CD4-positive, alpha-beta T cell treated with Interleukin-4 for 1 hour (primary cell): ENCODE measurements at places on chromosomes 3 and 15.
A peak's percentile ranks its signal among the peaks of the same experiment; 100 is the strongest.

DNA sequence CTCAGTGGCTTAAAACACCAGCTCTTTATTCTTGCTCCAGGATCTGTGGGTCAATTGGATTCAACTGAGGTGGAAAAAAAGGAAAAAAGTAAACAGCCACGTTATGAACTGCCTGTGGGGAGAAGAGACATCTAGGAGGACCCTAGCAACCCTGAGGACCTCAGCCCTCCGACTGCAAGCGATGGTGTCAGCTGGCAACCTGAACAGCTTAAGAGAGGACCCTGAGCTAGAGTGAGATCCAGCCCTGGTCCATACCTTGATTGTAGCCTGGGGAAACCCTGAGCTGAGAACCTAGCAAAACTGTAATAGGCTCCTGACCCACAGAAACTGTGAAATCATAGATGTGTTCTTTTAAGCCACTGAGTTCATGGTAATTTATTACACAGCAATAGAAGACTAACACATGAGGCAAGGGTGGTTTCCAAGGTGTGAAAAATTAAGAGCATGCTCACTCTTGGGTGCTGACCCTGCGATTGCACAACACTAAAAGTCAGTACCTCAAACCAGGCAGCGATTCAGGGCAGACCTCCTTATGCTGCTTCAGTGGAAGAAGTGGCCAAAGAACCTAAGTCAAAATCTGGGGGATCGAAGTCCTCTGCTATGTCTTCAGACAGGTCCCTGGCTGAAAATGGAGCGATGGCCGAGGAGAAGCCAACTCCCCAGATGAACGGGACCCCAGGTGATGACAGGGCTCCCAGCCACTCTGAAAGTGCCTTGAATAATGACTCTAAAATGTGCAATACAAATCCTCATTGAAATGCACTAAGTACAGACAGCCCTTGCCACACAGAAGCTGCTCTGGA is 57.7 kb downstream of the GASK1A start:
- peak; percentile 34 for DNase-seq

GRCh38 chr15:68537506-68537905 is 41.3 kb upstream of the CORO2B start:
- DNase-seq = no peak

DNA sequence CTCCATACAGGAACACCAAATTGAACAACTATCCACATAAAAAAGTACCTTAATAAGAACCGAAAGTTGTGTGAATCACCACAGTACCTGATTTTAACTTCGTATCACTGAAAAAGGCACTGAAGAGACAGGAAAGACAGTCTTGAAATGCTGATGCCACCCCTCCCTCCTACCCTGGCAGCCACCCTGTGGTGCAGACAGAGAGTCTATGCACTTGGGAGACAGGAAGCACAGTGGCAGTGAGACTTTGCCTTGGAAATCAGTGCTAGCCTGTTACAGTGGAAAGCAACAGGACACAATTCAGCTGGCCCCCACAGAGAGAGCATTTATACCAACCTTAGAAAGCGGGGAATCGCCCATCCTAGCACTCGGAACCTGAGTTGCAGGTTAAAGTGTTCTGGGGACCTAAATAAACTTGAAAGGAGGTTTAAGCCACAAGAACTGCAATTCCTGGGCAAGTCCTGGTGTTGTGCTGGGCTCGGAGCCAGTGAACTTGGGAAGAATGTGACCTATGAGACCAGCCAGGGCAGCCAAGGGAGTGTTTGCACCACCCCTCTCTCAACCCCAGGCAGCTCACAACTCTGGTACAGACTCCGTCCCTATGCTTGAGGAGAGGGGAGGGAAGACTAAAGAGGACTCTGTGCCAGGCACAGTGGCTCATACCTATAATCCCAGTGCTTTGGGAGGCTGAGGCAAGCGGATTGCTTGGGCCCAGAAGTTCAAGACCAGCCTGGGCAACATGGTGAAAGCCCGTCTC is 240.1 kb downstream of the ISL2 start:
- DNase-seq = no peak

DNA sequence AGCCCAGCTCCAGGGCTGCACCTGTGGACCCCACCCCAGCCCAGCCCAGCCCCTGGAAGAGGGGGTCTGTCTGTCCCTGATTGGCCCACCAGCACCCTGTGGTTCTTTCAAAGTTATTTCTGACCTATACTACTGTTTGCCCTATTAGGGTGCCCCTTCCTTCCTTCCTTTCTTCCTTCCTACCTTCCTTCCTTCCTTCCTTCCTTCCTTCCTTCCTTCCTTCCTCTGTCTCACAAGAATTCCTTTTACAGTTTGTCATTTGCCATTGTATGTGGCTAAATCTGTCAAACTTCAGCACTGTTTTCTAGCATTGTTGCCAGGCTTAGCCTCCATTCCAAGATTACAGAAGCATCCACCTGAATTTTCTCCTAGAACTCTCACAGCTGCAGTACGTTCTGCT is 66.9 kb downstream of the KLF15 start:
- no peak for DNase-seq

GRCh38 chr3:149247929-149248691 is 26.5 kb upstream of the CP start:
- no peak for DNase-seq

DNA sequence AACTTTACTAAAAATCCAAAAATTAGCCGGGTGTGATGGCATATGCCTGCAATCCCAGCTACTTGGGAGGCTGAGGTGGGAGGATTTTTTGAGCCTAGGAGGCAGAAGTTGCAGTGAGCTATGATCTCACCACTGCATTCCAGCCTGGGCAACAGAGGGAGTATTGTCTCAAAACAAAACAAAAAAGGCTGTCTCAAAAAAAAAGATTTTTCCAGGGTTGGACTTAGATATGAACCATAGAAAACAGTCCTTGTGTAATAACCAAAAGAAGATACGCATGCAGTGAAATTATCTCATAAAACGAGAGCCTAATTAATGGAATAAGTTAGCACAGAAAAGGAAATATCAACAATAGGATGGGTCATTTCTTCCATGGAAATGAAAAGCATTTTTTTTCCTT is 320.4 kb upstream of the RASGRP1 start:
- DNase-seq = no peak

DNA sequence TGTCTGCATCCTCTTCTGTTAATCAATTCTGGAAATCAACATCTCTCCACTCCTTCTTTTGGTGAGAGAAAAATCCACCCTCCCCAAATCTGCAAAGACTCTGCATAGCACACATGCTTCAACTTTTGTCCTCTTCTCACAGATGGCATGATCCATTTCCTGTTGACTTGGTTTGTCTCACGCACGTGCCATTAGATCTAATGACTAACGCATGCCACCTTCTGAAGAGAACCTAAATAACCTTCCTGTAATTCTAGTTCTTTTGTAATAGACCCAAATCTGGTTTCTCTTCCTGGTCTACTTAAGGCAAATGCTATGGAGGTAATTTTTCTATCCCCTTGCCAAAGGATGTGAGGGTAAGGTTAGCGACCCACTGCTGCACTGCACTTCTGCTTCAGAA is 51.0 kb upstream of the ATOSA start:
- peak; percentile 71 for DNase-seq
